ENCODE measurements at places on chromosomes 5 and 9.

DNA sequence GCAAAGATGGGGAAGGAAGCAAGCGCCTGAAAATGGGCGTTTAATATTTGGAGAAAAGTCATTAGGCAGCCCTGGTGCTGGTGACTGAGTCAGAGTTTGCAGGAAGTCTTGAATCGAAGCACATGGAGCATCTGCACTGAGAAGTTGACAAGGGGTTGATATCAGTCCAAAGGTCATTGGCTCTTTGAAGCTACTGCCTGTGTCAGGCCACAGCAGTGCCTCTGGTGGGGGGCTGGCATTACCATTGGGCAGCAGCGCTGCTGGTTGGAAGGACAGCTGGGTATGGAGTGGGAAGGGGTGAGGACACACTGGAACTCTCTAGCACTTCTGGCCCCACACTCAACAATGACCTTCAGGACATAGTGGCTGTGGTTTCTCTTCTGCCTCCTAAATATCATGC, 150.4 kb upstream of the ERCC6L2 start:
- no peak for DNase-seq

- no peak for DNase-seq
These were observed 75.7 kb downstream of the ZSWIM6 start for GRCh38 chr5:61407706-61408270.

GRCh38 chr5:14364576-14365472, 216.8 kb upstream of the OTULINL start:
- no peak for DNase-seq

DNA sequence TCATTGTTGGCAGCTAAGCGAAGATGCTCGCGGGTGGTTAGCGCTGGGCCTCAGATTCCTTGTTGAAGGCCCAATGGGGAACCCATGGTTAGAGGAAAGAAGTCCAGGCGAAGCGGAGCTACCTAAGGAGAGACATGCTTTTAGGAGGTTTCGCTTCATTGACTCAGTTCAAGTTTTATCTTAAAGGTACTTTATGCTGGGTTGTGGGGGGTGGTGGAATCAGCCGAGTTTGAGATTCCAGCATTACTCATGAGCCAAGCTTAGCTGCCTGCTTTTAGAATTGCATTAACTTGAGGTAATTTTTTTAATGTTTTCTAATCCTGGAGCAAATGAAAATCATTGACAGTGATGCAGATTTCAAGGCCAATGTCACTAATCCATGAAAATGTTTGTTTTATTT, 16.1 kb downstream of the MEGF10 start:
- DNase-seq = no peak

DNA sequence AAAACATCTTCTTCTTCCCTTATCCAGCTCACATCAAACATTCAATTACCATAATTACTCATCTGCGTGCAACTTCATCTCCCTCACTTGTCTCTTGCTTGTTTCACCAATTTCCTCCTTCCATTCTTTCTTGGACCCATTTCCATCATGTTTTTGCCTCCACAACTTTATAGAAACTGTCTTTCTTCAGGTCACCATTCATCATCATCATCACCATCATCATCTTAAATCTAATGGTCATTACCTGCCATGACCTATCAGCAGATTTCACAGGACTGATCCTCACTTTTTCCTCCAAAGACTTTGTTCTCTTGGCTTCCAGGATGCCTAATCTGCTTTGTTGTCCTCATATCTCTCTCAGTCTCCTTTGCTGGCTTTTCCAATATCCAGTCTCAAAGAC, 495.6 kb downstream of the DNAH5 start:
- no peak for DNase-seq

DNA sequence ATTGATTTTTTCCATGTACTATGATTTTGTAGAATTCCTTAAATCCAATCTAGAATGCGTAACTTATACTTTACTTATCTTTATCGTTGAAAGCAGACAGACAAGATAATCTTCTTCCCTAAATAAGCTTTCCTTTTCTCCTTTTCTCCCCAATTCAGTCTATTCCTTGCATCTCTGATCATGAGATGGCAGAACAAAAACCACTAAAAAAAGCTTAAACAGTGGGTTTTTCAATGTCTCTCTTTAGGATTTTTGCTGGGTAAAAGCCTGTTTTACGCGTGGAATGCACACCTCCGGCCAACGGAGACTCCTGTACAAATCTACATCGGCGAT, 755 bp downstream of the CDKN2B start:
- no peak for DNase-seq

- no peak for DNase-seq
These were observed 141.1 kb upstream of the RASEF start for GRCh38 chr9:83204047-83204446.

GRCh38 chr5:97891971-97892370, 708.9 kb upstream of the RIOK2 start:
- DNase-seq = no peak

- DNase-seq = no peak
These were observed 425.5 kb upstream of the DAB2 start for GRCh38 chr5:39850291-39850690.

GRCh38 chr9:125932012-125932411, 184.8 kb downstream of the PBX3 start:
- DNase-seq = no peak

DNA sequence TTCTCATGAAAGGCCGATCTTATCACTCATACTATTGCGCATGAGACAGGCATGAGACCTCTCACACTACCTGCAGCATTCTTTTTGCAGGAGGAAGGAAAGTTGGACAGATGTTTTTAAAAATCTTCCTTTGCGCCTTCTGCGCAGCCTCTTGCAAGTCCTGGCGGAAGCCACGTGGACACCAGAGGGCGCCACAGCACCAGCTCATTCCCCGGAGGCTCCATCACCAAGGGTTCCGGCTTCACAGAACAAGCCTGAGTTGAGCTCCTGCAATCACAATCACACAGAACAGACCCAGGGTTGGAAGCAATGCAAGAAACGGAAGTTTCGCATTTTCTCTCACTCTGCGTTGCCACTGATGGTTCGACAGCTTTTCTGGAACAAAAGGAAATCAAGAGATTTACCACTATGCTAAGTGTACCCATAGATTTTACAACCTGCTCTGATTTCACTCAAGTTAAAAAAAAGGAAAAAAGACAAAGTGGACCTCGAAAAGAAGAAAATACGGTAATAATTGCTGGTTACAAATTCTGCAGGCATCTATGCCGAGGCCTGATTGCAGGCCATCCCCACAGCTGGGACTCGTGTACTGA, 304.7 kb upstream of the MSX2 start:
- peak; percentile 70 for DNase-seq

DNA sequence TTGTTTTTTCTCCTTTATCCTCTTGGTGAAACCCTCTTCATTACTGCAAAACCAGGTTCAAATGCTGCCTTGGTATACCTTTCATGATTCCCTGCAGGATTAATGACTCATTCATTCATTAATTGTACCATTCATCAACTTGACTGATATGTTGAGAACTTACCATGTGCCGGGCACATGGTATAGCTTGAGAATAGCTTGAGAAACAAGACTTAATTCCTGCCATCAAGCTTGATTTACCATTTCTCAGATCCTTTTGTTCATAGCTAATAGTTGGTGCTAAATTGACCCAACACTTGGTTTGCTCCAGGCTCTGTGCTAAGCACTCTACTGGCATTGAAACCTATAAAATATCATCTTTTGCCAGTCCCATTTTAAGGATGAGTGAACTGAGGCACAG, 165.7 kb downstream of the YIPF5 start:
- DNase-seq = no peak

DNA sequence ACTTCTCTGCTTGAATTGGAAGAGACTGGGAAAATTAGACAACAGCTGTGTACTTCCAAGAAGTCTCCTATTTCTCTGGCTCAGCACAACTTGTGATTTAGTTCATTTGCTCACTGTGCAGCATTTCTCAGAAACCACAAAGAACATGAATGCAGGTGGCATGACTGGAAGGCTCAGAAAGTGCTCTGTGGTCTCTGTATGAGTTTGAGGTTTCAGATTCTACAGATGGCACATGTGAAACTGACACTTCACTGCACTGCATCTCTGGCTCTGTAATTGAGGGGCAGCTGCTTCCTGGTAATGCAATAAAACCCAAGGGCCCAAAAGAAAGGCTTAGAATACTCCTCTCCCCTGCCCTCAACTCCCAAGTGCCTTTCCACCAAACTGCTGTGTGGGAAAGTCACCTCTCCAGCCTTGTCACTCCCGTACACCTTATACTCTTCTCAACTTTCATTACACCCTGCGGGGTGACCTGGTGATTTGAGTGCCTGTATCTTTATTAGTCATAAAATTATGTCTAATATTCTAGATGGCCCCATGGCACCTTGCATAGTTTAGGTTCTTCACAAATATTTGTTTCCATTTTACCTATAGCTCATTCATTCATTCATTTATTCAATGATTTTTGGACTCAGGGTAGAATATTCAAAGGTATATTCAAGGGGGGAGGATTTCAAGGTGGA, 82.5 kb downstream of the ESM1 start:
- DNase-seq = peak; percentile 99

DNA sequence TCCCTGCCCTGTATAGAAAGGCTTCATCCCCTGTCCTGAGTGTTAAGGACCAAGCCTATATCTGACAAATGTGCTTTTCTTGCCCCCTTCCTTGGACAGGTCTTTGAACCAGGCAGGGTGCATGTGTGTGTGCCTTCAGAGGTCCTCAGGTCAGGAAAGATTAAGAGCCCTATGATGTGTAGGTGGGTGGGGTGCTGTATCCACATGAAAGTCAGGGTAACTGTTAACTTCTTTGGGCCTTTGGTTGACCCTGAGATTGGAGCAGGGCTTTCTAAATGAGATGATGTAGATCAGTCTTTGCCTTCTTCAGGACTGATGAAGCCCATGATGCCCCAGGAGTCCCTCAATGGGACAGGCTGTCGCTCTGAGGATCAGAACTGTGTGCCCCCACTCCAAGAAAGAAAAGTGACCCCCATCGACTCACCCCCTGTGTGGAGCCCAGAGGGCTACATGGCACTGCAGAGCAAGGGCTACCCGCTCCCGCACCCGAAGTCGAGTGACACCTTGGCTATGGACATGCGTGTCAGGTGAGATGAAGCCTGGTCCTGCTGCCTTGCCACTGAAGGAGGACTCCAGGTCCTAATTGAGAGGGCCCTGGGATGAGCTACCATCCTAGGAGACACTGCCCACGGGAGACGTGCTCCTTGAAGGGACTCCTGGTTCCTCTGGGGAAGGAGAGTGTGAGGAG, 29.4 kb upstream of the POMT1 start:
- DNase-seq = no peak

- DNase-seq = no peak
These were observed 32.2 kb upstream of the SPATA31D4 start for GRCh38 chr9:81896070-81896469.
